CD8-positive, alpha-beta memory T cell (primary cell): ENCODE measurements at places on chromosomes 16 and 17. TPM values are rescaled to one million over a fixed set of nuclear protein-coding genes. Genes with fewer than 3 reads are reported as not detected.

Gene PRSS22
- not detected for polyA plus RNA-seq

Gene PRDM7
- polyA plus RNA-seq: not detected

Gene NEUROD2
- polyA plus RNA-seq: not detected

Gene CIITA
- 2.8 TPM for polyA plus RNA-seq

Gene RNF227
- polyA plus RNA-seq: 3.3 TPM

Gene ADAM11
- not detected for polyA plus RNA-seq

Gene PLK1
- polyA plus RNA-seq: 0.41 TPM

Gene CSH2
- polyA plus RNA-seq: not detected

Gene ACSM2A
- not detected for polyA plus RNA-seq

Gene KRT12
- not detected for polyA plus RNA-seq

Gene PRSS33
- polyA plus RNA-seq: not detected

Gene CLUH
- polyA plus RNA-seq: 17.8 TPM

Gene RETREG3
- polyA plus RNA-seq: 109 TPM

Gene HLF
- polyA plus RNA-seq: 0.59 TPM

Gene CRYM
- polyA plus RNA-seq: not detected

Gene ANKRD13B
- 0.35 TPM for polyA plus RNA-seq

Gene EVPLL
- polyA plus RNA-seq: not detected

Gene OTOA
- polyA plus RNA-seq: not detected

Gene CCL1
- polyA plus RNA-seq: not detected

Gene ARL17A
- polyA plus RNA-seq: 9.6 TPM

Gene TBC1D3
- not detected for polyA plus RNA-seq

Gene EFNB3
- polyA plus RNA-seq: not detected

Gene SPATA22
- polyA plus RNA-seq: not detected

Gene TRPV3
- polyA plus RNA-seq: 0.21 TPM

Gene MINK1
- polyA plus RNA-seq: 30.5 TPM

Gene GAS7
- 4.4 TPM for polyA plus RNA-seq

Gene GAS2L2
- not detected for polyA plus RNA-seq

Gene CD300LD
- polyA plus RNA-seq: not detected

Gene PIP4K2B
- 17.4 TPM for polyA plus RNA-seq

Gene SOST
- polyA plus RNA-seq: not detected

Gene SLC6A2
- polyA plus RNA-seq: not detected

Gene ST6GALNAC1
- 0.28 TPM for polyA plus RNA-seq

Gene CRYBA1
- polyA plus RNA-seq: not detected

Gene KRTAP17-1
- not detected for polyA plus RNA-seq

Gene ITGAD
- 0.12 TPM for polyA plus RNA-seq

Gene PRSS21
- 13.6 TPM for polyA plus RNA-seq

Gene ITGAX
- polyA plus RNA-seq: 0.46 TPM

Gene KCNH6
- polyA plus RNA-seq: not detected

Gene KRT36
- polyA plus RNA-seq: not detected

Gene GRAP
- 36.2 TPM for polyA plus RNA-seq

Gene TNFRSF17
- not detected for polyA plus RNA-seq

Gene KLHL10
- 0.24 TPM for polyA plus RNA-seq

Gene ZNF469
- 0.23 TPM for polyA plus RNA-seq

Gene ZG16B
- polyA plus RNA-seq: not detected

Gene TEN1
- 21.0 TPM for polyA plus RNA-seq

Gene WFDC1
- polyA plus RNA-seq: not detected

Gene PSME3IP1
- polyA plus RNA-seq: 62.3 TPM

Gene CEMP1
- 3.3 TPM for polyA plus RNA-seq
